ENCODE measurements at places on chromosomes 1 and 21.

GRCh38 chr1:109644670-109645069 lies 11.2 kb upstream of the GSTM4 start:
- no peak for DNase-seq

DNA sequence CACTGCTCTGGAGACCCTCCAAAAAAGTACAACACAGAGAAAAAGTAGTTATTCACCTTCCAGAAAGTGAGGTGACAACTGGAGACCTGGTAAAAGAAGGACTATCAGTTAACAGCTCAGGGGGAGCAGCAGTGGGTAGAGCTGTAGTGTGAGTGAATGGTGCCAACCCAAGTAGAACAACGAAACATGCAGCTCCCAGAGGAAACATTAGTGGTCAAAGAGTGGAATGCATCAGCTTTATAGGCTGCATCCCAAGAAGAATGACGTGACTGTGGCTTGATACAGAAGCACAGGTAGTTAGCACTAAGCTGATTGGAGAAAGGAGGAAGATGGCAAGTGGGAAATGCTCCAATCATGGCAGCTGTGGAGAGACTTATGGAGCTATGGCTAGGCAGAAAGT lies 275.7 kb upstream of the CAMK1G start:
- DNase-seq = no peak

GRCh38 chr1:5750186-5751162 lies 241.8 kb downstream of the NPHP4 start:
- DNase-seq = peak; percentile 22

DNA sequence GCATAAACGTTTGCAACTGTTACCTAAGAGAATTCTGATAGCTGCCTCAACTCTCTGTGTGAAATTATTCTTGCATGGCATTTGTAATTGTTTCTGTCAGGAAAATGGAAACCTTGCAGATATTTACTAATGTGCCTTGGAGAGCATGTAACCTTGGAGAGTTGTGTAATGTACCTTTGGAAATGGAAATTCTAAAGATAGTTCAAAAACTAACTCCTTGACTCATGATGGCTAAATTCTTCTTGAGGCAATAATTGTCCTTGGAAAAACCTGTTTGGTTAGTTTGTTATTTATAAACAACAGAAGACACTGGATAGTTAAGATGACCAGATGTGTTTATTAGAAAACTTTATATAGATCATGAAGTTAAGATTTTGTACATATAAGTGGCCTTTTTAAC lies 1033.8 kb downstream of the PLA2G4A start:
- no peak for DNase-seq

DNA sequence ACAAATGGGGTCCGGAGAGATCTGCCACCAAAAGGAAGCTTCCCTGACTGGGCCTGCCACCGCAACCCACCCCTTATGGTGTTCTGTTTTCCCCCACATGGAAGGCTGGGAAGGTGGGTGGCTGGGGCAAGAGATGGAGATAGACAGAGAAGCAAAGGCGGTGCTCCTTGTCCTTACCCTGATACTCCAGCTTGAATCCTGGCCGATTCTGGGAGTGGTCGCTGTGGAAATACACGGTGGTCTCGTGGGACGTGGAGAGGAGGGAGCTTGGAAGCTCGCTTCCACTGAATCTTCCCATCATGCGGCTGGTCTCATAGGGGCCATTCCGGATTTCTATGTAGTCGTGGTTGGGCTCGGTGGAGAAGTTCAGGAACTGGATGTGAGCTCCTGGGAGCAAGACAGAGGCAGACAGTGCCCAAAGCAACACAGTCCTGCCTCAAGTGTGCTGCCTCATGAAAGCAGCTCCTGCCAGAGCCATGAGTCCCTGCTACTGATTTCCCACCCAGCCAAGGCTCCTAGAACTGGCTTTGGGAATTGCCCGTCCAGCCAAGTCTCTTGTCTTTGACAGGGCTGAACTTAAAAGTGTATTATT lies 138.5 kb downstream of the ZSCAN20 start:
- DNase-seq = no peak

- no peak for DNase-seq
Measured at GRCh38 chr1:24180676-24181075, 6.4 kb downstream of the IFNLR1 start.

DNA sequence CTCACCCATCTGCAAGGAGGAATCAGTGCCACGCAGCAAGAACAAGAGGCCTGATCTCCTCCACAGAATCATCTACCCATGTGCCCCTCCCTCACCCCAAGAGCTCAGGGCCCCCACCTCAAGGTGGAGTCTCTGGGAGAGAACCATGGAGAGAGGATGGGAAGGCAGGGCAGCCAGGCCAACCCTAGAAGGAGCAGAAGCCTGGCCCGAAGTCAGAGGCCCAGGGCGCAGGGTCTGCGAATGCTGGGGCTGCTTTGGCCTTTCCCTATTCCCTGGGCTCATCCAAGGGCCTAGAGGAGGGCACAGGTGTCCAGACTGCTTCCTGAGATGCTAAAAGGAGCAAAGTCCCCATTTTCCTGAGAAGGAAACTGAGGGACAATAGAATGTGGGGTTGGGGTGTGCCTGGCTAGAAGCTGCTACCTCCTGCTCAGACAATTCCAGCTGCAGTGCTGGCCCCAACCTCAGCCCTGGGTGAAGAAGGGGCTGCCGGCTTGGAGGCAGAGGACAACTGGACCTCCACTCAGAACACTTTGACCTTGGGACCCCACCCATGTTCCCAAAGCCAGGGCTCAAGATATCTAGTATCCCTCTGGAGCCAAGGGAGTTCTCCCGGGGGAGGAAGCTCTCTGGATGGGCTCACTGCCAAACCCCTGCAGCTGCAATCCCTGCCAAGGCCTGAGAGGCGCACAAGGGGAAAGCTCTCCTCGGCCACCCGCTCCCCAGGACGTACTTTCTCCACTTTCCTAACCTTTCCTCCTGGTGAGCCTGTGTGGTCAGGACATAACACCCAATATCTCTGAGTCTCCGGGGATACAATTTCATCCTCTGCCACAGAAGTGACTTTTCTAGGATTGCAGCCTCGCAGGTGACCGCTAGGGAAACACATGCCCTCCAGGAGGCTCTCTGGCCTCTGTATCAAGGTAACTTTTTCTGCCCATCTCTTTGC lies 16.6 kb upstream of the LEMD1 start:
- DNase-seq = peak; percentile 86

DNA sequence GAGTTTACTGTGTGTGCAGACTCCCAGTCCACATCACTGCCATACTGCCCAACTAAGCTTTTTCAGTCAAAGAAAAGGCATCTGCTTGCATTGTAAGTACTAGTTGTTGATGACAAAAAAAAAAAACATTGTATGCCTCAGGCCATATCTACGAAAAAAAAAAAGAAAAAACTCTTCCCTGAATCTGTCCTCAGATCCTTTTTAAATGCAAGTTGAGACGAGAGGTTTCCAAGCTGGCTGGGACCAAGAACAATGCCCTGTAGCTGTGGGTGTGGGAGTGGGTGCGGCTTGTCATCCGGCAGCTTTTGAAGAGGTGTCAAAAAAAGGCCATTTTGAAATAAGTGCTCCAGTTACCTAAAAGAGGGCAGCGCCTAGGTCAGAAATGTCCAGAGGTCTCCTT lies 29.2 kb upstream of the HHAT start:
- no peak for DNase-seq

GRCh38 chr1:201050515-201051277 lies 27.2 kb upstream of the KIF21B start:
- no peak for DNase-seq

Measured in Right ventricle myocardium superior (tissue), 1 donor.